ENCODE measurements at places on chromosomes 2 and 18.
A peak's percentile ranks its signal among the peaks of the same experiment; 100 is the strongest.

- DNase-seq = no peak
These were observed 33.4 kb downstream of the MFSD6 start for GRCh38 chr2:190441564-190441963.

- DNase-seq = no peak
These were observed 67.7 kb downstream of the CTAGE1 start for GRCh38 chr18:22349966-22350365.

- no peak for DNase-seq
These were observed 517 bp downstream of the GCFC2 start for GRCh38 chr2:75710220-75710576.

DNA sequence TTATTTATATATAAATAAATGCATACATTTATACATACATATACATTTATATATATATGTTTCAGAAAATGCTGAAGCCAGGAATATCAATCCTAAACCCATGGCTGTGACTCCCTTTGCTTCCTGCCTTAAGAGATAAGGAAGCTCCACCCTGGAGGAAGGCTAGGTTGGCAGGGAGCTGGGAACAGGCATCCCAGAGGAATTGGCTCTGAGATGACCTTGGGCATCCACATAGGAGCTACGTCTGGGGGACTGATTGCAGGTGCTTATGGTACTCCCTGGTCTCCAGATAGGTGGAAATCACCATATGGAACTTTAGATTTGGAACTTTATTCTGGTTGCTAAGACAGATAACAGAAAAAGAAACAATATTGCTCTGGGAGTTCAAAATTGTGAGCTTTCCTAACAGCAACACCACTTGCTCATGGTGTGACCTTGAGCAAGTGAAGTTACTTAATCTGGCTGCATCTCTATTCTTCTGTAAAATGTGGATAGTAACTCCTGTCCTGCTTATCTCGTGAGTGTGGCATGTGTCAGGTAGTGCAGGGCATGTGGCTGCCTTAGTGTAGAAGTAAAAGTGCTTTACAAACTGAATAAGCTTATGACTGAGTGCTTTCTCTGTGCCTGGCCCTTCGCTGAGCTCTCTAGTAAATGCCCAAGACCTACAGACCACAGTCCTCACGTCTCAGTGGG lies 341.0 kb downstream of the MEIS1 start:
- no peak for DNase-seq

- DNase-seq = no peak
These were observed 50.4 kb downstream of the PLEKHA3 start for GRCh38 chr2:178530625-178531142.

DNA sequence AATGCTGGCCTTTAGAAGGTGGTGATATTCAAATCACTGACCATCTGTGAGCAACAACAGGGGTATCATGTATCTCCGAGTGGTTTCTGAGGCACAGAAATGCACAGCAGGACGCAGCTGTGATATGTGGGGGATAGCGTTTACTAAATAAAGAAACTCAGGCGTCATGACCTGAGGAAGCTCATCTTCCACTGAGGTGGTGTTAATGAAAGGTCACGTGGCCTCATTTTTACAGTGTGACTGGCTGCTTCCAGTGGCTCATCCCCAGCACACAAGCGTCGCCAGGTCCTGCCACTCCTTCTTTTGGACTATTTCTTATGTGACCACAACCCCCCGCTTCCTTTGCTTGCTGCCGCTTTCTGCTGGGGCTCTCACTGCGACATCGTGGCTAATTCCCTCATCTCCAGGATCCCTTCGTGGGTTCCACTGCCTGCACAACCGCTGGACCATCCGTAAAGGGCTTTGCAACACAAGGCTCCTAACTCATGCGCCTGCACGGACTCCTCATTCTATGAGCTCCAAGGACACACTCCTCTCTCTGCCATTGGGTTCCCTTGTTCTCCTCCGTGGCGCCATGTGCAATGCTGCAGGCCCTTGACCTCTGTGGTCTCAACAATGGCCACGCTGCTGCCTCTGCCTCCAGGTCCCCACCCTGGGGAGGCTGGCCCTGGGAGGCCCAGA lies 109.3 kb downstream of the MBP start:
- DNase-seq = no peak

DNA sequence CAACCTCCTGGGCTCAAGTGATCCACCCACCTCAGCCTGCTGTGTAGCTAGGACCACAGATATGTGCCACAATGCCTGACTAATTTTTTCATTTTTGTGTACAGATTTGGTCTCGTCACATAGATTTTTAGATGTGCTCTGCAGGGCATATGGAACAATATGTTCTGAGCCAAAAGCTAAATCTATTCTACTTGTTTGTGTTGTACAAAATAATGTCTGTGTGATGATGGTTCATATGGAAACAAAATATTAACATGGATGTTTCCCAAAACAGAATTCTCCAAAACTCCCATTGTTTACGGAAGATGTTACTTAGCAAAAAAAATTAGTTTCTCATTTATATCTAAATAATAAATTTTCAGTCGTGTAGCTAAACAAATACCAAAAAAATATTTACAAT lies 12.6 kb upstream of the KLHL23 start:
- no peak for DNase-seq

DNA sequence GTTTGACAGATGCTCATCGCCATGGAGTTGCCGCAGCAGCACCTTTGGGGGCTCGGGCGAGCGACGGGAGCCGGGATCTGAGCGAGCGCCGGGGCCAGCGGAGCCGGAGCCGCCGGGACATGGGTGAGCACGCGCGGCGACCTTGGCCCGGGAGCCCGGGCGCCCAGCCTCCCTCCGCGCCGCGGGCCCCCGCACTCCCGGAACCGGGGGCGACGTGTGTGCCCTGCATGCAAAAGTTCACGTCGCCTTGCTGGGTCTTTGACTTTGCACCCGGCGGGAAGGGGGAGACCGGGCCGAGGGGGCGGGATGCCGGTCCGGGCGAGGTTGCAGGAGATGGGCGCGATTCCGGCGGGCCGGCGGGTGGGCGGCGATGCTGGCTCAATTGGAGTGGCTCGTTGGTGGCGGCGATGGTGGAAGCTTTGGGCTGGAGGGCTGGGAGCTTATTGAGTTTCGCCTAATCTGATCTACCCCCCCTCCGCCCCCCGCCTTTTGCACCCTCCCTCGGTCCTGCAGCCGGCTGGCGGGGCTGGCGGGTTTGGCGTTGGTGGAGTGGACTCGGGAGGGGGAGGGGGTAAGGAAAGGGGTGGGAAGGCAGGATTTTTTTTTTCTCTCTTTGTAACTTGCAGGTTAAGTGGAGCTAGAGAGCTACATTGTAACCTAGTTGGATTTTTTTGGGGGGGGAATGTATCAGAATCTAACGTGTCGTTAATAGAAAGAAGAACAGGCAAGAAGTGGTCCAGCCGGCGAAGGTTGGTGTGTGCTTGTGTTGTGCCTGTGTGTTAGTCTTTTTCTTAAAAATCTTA lies at the start of gene SETBP1:
SETBP1 (plus strand) TSS at position 616 of the 803 bp plus-strand sequence. CDS start 20,459 bp downstream, outside the sequence.
- DNase-seq = no peak

DNA sequence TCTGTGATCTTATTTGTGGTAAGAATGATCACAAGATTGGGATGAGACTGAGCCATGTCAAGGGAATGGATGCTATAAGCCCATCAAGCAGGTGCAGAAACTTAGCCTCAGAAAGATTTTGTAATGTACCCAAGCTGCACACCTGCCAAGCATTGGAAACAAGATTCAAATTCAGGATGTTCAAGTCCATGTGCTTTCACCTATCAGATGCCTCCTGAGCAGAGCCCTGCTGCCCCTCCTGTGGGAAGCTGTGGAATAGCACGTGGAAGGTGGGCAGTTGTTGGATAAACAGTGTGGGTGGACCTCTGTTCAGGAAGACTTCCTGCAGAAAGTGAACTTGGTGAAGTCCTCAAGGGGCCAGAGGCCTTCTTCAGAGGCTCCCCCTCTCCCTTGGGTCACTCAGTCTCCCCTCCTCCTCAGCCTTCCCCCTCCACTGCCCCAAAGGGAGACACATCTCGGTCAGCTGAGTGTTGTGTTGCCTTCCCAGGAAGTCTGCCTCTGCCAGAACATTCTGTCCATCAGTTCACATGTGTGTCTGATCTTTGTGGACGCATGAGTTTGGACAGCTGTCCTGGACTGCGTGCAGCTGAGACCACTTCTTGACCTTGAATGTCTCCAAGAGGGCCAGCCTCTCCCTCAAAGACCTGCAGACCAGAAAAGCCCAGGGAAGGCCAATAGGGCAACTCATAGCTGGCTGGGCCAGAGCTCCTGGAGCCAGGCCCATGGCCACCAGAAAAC lies 186.1 kb downstream of the INHBB start:
- DNase-seq = no peak

DNA sequence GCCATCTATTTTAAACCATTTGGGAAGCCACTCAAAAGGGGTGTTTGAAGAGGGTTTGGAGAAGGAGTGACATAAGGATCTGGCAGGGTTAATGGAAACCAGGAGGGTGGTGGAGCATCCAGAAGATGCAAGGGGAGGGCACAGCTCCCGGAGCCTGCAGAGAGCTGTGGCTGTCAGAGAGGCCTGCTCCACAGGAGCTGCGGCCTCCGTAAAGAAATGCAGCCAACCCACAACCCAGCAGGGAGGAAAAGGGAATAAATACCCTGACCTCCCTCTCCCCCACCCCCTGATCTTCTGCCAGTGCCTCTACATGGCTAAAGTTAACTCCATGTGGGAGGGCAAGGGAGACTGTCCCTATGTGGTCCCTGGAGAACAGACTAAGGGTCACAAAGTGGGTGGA lies 567.1 kb upstream of the POU3F3 start:
- DNase-seq = no peak

DNA sequence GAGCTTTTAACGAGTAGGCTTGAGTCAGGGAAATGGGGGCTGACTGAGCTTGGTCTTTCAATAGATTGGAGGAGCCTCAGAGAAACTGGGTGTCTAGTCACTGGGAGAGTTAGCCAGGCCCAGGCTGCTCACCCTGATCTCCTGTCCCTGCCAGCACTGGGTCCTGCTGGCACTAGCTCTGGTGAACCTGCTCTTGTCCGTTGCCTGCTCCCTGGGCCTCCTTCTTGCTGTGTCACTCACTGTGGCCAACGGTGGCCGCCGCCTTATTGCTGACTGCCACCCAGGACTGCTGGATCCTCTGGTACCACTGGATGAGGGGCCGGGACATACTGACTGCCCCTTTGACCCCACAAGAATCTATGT lies 720 bp downstream of the KRTCAP3 start:
- DNase-seq = no peak

DNA sequence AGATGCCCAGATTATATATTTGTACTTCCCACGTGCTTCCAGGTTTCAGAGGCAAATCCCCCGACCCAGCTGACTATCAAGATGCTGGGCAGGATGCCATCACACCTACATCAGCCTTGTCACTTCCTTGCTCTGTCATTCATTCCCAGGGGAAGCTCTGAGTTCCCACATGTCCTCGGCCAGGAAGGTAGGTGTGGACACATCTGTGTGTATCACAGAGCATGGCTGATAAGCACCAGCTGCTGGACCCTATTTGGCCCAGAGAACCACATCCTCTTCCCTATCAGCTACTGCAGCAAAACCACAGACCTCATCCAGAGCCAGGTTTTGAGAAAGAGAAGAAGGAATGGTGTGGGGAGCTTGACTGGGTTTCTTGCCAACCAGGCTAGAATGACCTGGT lies 31.9 kb upstream of the ITGA6 start:
- DNase-seq = no peak

- no peak for DNase-seq
These were observed 38.5 kb downstream of the LPIN1 start for GRCh38 chr2:11784747-11785610.

DNA sequence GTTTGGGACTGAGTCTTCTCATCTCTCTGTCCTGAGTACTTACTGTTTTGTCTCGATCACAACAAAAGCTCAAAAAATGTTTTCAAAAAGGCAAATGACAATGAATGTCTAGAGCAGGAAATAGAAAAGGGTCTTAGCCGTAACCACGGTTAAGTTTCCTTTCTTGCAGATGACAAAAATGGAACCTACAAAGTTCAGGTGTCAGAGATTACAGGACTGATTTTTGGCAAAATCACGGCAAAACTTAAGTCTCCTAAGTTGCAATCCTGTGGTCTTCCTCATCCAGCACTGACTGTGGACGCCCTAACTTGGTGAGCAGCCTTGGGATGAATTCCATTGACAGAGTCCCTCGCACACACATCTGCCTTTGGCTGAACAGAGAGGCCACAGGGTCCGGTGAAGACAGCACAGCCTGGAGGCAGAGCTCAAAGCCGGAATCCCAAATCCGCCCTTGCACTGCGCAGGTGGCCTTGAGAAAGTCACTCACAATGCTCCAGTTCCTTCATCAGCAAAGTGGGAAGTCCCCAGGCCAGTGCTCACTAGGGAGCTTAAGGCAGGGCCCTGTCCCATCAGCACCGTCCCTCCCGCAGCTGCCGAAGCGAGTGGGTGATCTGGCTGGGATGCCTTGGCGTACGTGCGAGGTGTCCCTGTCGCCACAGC lies 55.2 kb downstream of the EIPR1 start:
- no peak for DNase-seq

GRCh38 chr18:61851940-61852451 lies 40.8 kb downstream of the RNF152 start:
- DNase-seq = no peak

- DNase-seq = no peak
These were observed 84.0 kb downstream of the USP40 start for GRCh38 chr2:233482616-233483015.

DNA sequence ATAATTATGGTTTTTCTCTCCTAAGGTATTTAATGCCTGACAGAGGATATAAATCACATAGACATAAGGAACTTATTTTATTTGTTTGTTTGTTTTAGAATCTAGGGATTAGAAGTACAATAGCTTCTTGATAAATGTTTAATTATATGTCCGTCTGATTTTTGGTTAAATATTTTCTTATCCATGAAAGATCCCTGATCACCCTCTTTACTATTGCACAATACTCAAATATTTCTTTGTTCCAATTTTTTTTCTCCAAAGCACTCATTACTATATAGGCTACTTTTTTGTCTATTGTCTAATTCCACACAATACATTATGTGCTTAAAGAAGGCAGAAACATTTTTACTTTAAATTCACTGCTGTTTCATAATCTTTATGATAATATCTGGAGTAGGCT lies 875.8 kb downstream of the TDRD15 start:
- no peak for DNase-seq

GRCh38 chr18:49481317-49481716 lies 5.7 kb downstream of the C18orf32 start:
- DNase-seq = no peak

GRCh38 chr2:120894966-120895365 lies 159.3 kb downstream of the GLI2 start:
- DNase-seq = no peak

GRCh38 chr2:157692768-157693167 lies 64.1 kb upstream of the ACVR1C start:
- peak; percentile 82 for DNase-seq

DNA sequence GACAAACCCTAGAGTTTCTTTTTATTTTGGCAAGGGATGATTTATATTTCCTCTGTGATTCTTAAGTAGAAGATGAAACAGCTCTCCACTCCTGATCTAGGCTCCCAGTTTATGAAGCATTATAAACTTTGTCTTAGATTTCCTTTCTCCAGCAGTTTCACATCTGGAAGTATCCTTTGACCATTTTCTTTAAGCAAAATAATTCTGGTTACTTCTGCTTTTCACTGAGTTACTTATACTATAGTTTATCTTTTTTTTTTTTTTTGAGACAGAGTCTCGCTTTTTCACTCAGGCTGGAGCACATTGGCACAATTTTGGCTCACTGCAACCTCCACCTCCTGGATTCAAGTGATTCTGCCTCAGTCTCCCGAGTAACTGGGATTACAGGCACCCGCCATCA lies 45.5 kb downstream of the KCMF1 start:
- no peak for DNase-seq

All from GM04503 (cell line).